ENCODE measurements at places on chromosomes 5 and 9.

DNA sequence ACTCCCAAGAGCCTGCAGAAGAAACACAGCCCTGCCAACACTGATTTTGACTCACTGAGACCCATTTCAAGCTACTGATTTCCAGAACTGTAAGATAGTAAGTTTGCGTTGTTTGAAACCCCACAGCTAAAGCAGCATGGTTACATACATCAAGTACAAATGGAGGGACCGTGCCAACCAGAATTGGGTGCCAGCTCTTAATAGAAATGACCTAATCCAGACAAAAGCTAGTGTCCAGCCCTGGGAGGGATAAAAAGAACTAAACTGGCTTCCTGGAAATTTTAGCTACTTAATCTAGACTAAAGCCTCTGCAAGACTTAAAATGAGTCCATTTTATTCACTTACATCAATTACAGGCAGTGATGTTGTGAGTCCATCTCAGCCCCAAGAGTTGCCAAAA is 122.6 kb downstream of the ADAMTS12 start:
- DNase-seq, result no peak

DNA sequence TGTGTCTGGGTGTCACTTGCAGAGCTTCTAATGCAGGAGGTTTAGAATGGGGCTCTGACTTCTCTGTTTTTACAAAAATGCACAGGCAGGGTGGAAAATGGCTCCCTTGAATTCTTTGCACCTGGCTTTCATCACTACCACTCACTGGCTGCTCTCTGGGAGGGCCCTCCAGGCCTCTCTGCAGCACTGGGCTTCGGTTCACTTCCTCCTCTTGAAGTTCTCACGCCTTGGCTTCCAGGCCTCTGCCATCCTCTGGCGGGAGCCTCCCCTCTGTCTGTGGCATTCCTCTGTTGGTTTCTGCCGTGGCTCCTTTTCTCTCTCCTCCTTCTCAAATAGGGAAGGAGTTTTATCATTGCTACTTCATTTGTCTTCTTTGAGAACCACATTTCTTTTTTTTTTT is 2.8 kb upstream of the PRLR start:
- no peak for DNase-seq

- DNase-seq, result no peak
Observed at GRCh38 chr9:109640580-109641371, 139.2 kb upstream of the PALM2AKAP2 start.

DNA sequence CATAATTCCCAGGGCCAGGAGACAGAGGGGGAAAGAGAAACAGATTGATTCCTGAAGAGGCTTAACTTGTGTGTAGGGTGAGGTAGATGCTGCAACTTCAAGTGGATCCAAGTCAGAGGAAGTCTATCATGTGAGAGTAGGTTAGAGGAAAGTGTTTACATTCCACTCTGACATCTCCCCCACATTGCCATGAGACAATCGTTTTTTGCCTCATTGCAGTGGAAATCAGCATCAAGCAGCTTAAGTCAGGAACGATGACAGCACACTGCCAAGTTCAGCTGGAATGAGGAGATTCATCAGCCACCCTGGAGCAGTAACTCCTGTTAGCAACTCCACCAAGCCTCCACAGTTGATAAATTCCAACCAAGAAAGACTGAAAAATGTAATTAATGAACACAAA is 689.7 kb upstream of the MEF2C start:
- no peak for DNase-seq

GRCh38 chr5:6302075-6302474 is 76.3 kb downstream of the MED10 start:
- no peak for DNase-seq

DNA sequence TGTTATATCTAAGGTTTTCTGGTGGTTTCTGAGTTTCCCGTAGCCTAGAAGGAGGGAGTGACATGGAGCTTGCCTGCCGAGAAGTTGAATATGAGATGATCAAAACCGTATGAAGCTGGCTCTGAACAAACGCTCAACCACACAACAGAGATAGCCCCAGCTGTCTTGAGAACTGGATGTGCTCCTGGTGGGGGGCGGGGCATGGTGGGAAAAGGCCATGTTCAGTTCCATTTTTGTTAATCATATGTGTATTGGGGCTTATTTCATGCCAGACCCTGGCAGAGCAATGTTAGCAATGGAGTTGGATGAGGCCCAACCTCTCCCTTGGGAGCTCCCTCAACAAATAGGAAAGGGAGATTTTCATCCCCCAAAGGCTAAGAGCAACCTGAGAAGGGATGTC is 4.8 kb downstream of the CCL19 start:
- DNase-seq, result no peak

DNA sequence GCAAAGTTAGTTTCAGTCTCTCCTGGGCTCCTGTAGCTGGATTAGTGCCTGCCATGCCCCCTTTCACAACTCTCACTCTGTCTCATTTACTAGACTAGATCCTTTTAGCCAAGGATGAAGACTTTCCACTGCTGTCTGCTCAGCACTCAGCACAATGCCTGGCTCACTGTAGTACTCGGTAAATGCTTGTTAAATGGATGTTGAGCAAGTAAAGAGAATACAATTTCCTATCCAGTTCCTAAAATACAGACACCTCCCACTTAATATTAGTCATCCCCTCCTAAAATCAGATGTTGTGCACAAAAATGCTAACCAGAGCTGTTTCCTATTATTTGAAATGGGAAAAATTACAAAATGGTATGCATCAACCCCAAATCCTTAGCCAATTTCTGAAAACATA is 195.8 kb downstream of the SREK1 start:
- DNase-seq, result no peak

DNA sequence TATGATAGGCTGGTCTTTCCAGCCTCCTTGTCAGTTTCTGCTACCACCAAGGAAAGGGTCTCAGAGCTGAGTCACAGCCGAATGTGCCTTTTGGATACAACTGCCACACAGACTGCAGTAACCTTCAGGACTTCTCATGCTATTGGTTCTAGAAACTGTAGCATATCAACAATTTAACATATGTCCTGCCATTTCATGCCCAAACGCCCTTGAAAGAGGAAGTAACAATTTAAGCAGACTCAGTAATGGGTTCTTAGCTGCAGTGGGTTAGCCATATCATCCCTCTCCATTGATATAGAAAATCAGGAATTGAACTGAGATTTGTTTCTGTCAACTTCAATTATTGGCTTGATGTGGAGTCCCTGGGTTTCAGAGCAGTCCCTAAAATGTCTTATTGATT is 4.1 kb upstream of the CLK4 start:
- DNase-seq, result no peak

DNA sequence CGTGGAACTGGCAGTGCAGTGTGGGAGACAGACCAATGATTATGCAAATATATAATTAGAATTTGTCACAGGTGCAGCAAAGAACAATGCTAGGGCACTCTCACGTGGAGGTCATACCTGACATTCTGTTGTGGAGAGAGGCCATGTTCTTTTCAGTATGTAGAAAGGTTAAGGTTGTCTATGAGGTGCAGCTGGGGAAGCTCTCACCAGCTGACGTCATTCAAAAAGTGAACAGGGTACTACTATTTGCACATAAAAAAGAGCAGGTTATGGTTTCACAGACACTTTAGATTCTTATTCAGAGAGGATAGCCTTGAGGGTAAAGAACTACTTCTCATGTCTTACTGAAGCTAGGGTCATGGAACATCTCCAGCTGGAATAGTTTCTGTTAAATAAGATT is 19.1 kb downstream of the SH3GL2 start:
- DNase-seq, result no peak

DNA sequence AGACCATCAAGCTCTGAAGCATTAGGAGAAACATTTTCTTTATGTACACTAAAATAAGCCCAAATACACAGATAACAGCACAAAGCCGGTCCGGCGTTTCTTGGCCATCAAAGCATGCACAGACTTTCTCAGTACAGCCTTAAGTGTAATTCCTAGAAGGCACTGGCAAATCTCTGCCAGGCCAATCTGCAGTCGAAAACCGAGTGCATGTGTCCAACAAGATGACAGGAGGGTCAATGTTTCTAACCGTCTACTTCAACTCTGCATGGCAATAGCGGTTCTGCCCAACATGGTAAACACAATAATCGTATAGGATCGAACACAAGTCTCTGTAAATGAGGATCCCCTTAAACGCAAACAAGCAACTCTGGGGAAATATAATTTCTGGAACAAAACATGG is 1.1 kb downstream of the ARL15 start:
- no peak for DNase-seq

GRCh38 chr9:83153030-83153429 is 90.1 kb upstream of the RASEF start:
- DNase-seq, result no peak

DNA sequence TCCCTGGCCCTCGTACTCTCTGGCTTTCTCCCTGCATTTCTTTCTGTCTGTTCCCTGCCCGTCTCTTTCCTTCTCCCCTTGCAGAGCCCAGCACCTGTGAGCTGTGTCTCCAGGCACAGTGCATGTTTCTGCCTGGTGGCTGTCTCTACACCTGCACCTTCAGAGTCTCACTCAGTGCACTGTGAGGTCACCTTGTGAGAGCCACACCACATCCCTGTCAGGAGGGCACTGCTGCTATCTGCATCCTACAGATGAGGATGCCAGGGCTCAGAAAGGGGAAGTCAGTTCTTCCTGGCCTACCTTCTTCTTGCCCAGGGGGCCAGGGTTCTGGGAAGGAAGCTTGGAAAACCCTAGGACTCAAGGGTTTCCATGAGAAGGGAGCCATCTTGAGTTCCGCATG is 69.7 kb upstream of the NEURL1B start:
- no peak for DNase-seq

DNA sequence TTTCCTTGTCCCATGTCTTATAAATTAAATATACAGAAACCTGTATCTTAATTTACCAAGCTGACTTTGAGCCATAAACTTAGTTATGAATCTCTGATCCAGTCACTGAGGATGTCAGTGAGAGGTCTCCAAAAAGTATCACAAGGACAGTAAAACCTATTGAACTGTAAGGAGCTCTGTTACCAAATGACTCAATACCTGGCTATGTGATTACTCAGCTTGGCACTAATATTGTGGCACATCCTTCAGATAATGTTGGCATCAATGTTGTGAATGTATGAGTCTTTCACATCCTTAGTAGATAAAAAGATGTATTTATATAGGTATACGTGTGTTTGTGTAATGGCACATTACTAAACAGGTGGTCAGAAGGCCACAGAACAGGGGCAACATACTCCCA is 18.0 kb upstream of the CAPSL start:
- DNase-seq, result no peak

DNA sequence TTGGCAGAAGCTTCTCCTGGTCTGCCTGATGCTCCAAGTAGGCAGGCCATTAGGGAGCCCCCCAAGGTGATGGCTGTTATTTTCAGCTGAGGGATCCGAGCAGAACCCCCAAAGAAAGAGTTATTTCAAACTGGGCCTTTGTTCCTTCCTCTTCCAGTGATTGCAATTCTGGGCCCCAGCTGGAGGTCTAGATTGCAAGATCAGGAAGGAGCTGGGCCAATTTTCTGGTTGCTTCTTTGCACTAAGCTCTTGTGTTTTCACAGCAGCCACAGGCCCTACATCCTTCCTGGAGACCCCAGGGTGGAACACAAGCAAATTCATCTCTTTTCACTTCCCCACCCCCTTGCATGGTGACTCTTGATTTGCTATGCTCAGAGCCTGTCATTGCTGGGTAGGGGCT is 215.0 kb downstream of the SEMA6A start:
- DNase-seq, result no peak

- DNase-seq, result no peak
Observed at GRCh38 chr9:92850898-92851297, 26.9 kb downstream of the ZNF484 start.

DNA sequence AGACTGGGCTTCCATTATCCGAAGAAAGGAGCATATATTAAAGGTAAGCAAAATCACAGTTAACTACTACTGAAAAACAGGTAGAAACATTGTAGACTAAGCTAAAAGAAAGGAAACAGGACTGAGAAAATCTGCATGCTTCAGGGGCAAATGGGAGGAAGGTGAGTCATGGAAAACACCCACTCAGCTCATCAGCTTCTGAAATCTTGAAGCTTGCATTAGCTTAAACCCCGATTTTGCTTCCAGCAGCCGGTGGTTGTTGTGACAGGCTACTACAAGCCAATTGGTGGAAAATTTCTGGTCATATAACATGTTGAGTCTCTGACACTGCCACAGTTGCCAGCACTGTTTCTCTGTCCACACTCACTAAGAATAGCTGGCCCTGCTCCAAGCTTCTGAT is 179.6 kb upstream of the PUM3 start:
- DNase-seq, result no peak

GRCh38 chr9:21994556-21995005 is at the start of gene CDKN2B-AS1:
CDKN2B-AS1 (plus strand) TSS chr9:21994791.
- DNase-seq, result no peak

GRCh38 chr5:134000091-134000511 is 4.7 kb downstream of the VDAC1 start:
- DNase-seq, result no peak

GRCh38 chr5:8870959-8871355 is 674.9 kb downstream of the SEMA5A start:
- DNase-seq, result no peak

GRCh38 chr5:180341595-180341994 is 11.5 kb downstream of the GFPT2 start:
- DNase-seq, result no peak

GRCh38 chr5:91361790-91362189 is 21.3 kb downstream of the ARRDC3 start:
- DNase-seq, result no peak

DNA sequence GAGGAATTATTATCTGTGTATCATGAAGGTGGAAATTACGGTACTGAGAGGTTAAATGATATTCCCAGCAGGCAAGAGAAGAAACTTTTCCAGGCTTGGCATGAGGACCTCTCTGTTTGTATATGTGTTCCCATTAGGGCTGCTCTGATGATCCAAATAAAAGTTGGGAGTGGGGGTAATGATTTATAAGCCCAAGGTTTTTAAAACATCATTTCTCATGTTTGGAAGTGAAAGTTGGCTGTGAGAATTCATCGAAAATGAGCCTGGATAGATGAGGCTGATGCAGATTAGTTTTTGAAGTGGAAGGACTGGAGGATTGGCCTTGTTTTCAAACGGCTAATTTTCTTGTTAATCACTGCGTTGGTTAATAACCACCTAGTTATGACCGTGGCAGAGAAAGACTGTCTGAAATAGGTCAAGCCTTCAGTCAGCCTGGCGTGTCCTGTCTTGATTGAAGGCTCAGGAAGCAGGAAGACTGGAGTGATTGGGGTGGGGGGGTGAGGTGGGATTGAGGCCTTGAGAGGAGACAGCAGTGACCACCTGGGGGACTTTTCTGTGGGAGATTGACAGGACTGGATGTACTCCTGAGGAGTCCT is 391.0 kb upstream of the WWC1 start:
- no peak for DNase-seq

All from SIG-M5 (cell line).